NCI-H510A treated with DMSO at 0.1 percent for 48 hours (cell line): ENCODE measurements at places on chromosomes 1 and 21.

- DNase-seq, result no peak
Observed at GRCh38 chr1:6591222-6591621, 11.4 kb downstream of the ZBTB48 start.

DNA sequence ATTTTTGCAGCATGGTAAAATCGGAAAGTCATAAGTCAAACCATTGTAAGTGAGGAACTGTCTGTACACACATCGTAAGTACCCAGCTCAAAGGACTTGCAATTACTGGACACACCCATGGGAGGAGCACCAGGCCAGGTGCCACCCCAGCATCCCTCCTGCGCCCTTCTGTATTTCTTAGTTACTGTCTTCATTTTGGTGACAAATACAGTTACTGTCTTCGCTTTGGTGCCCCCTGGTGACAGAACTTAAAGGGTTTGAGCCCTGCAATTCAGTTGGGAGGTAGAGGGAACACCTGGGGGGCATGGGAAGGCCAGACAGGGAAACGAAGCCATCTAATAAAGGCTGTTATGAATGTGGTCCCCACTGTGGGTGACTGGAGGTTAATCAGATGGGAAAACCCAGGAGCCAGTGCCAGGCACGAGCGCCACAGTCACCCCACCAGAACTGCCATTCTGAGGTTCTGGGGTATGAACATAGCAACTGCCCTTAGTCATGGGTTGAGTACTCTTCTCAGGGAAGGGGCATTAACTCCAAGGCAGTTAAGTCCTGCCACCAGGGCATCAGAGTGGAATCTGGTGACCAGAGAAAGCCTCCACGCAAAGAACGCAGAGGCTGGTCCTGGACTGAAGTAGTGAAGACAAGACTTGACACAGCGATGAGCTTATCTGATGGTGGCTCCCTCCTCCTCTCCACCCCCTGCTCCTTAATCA lies 612.9 kb downstream of the PTPRU start:
- DNase-seq, result no peak

- DNase-seq, result peak; percentile 9
Observed at GRCh38 chr1:180267761-180268555, 37.9 kb downstream of the LHX4 start.

DNA sequence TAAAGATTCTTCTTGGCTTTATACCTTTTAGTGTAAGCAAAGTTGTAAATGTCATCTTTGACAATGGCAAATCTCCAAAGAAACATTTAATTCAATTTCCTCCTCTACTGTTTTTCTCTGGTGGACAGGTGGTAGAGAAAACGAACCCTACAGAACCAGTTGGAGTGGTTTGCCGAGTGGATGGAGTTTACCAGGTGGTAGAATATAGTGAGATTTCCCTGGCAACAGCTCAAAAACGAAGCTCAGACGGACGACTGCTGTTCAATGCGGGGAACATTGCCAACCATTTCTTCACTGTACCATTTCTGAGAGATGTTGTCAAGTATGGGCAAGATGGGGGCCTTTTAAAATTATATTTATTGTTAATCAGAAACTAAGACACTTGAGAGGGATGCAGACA lies 25.8 kb downstream of the UAP1 start:
- peak; percentile 26 for DNase-seq

DNA sequence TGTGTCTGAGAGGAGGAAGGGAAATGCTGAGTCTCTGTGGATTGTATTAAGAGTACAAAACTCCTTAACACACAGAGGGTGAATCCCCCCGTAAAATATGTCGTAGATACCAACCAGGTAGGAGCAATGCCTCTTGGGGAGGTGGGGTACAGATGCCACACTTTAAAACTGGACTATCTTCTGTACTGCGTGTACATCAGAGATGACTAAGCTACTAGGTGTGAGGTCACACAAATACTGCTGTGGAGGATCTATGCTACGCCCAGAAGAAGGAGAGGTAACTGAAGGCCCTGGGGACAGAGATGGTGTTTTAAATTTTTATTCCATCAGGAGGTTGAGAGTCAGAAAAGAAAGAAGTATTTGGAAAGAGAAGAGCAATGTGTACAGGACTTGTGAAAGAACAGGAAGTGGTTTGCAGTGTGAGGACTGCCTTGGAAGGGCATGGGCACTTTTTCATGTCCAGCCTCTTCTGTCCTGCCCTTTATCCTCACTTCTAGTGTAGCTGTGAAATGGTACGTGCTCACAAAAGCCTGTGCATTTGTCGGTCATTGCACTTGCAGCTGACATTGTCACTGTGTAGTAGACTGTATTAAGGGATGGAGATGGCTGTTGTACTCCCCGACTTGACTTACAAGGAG lies 287.8 kb upstream of the CHRM3 start:
- no peak for DNase-seq

DNA sequence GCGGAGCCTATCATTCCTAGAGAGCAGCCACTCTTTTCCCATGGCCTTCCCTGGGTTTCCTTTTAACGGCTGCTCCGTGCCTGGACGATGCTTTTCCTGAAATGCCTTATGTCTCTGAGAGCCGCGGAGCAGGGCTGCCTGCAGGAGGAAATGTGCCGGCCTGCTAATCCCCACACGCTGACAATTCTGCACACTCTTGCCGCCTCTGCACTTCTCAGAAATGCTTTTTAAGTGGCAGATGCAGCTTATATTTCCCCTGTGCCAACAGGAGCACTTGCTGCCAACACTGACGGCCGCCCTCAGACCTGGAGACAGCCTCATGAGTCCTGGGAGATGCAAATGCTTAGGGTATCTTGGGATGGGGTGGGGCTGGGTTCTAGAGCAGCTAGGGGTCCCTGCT lies 253.2 kb downstream of the GRIK3 start:
- peak; percentile 100 for DNase-seq

GRCh38 chr1:174768516-174768915 lies 231.2 kb upstream of the CACYBP start:
- no peak for DNase-seq

DNA sequence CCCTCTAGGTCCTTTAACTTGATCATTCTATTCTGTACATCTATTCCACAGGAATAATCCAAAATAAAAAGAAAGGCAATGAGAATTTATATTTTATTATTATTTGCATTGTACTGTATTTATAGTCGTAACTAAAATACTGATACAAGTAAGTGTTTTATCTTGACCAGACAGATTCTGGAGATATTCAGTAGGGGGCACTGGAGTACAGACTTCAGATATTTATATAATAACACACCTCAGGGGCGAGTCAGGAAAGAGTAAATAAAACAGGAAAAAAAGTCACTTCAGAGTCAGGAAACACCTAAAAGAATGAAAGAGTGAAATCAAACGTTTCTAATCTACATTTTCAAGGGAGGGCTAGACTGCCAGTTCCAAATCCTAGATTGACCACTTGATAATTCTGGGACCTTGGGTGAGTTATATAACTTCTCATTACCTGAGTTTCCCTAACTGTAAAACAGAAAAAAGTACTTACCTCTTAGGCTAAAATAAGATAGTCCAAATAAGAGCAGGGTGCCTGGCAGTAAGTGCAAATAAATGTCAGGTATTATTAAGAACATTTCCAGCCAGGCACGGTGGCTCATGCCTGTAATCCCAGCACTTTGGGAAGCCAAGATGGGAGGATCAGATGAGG lies 31.1 kb upstream of the MTF1 start:
- DNase-seq, result peak; percentile 98

DNA sequence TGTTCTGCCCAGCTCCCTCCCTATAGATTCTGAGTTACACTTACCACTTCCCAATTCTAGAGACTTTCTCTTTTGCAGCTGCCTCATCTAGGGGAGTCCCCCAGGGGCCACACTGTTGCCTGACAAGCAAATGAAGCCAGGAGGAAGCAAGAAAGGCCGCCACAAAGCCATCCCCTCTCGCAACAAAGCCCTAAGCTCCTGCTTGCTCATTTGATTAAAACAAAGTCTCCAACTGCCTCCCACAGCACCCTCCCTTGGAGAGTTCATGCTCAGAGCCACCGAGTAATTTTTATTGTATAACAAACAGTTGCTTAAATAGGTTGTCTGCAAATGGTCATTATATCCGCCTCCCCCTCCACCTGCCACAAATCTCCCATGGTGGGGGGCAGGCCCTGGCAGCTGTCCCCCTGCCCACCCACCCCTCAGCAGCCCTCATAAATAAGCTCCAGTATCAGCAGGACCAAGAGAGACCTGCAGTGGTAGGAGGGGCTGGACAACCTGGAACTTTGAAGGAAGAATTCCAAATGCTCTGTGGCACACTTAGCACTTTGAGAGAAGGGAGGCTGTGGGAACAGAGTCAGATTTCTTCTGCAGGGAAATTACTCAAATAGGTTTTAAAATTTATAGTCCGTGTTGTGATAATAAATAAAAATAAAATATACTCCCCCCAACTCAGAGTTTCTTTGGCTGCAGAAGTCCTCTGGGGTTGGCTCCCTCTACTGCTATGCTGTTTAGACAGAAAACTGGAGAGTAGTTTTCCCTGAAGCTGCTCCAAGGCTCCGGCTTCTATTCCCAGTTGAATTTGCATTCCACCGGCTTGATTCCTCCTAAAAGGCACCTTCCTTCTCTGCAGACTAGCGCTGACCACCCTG lies 237.5 kb downstream of the TTLL7 start:
- DNase-seq, result no peak

- DNase-seq, result no peak
Observed at GRCh38 chr21:46441331-46441730, 17.4 kb upstream of the DIP2A start.
